ENCODE measurements at places on chromosomes 12 and 14.

GRCh38 chr14:49768301-49769121, 558 bp downstream of the KLHDC2 start:
- DNase-seq, result peak; percentile 47

DNA sequence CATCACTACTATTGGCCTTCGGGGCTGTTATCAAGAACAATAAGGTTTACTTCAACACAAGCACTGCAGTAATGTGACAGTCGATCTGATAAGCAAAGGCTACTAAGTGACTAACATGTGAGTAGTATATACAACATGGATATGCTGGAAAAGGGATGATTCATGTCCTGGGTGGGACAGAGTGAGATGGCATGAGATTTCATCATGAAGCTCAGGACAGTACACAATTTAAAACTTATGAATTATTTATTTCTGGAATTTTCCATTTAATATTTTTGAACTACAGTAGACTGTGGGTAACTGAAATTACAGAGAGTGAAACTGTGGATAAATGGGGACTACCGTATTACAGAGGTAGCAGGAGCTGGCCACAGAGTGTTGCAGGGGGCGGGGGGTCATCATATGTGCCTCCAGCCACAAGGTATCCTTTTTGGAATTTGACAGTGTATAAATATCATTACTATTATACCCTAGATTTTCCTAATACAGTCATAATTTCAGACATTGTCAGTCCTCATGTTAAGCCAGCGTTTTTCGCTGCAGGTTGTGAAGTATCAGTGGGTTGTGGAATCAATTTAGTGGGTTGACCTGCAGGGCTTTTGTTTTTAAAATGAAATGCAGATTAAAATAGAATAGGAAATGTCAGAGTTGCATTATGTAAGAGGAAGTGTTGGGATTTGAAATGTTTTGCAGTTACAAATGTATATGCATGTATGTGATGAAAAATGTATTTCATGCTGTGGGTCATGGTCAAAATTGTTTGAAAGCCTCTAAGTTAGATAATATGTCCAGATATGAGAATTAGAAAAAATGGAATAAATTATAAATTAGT, 148.0 kb upstream of the NUDT4 start:
- no peak for DNase-seq

- DNase-seq, result no peak
These were observed 39.9 kb upstream of the G2E3 start for GRCh38 chr14:30518867-30519560.

- DNase-seq, result no peak
These were observed 474.6 kb downstream of the DPF3 start for GRCh38 chr14:72419226-72419775.

DNA sequence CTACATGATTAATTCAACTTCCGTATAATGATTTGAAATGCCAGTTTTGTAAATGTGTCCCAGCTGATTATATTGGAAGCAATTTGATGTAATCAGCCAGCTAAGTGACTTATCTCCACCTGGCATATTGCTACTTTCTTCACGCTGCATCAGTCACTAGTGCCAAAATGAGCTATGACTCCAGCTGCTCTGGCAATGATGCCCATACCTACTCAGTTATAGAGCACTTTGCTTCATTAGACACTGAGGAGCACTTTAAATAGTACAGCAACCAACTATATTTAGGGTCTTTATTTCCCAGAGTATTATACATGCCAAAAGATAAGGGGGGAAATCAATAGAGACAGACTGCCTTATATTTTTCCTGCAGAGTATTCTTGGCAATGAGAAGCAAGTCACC, 67.9 kb upstream of the LIN7A start:
- DNase-seq, result no peak

GRCh38 chr14:64705381-64706118, 1.3 kb downstream of the PLEKHG3 start:
- DNase-seq, result no peak

DNA sequence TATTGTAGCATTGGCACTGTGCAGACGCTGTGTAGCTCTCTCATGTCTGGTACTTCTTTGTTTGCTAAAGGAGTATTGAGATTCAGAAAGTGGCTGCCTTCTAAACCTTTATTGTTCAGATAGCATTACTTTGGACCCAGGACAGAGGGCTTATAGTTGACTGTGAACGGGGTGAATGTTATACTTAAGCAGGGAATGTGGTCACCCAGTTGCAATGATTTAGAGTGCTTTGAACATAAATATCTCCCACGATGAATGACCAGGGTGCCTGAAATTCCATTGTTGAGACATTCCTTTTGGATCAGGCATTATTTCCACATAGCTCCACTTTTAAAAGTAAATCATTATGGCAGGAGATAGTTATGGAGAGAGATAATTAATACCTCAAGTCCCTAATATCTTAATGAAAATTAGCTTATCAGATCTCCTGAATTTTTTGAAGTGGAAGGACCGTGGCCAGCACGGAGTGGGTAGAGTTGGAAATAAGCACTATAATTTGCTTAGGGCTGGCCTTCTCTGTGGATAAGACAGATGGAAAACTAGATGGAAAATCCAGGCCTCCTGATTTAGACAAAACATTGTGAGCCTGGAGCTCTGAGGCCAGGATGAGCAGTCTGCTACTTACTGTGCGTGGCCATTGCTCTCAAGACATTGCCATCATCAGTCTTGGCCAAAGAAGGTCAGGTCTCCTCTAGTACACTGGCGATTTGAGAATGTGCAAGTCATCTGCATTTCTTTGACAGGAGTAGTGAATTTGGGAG, 114.5 kb downstream of the ETV6 start:
- no peak for DNase-seq

- DNase-seq, result no peak
These were observed 18.3 kb upstream of the TSPAN11 start for GRCh38 chr12:30908076-30908721.

DNA sequence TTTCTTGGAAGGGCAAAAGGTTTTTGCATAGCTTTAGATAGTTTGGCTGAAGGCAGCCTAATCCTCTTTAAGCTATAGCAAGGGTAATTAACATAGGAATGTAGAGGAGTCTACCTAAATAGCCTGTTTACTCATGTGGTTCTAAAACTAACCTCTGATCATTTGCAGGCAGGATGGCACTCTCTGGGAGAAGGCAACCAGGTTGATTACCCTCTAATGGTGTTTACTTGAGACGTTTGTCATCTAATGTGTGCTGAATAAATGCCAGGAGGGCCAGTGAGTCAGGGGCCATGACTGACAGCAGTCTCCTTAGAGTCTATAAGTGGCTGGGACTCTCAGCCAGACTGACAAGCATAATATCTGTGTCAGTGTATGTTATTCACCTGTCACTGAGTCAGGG, 286.4 kb downstream of the PCNX1 start:
- DNase-seq, result no peak

DNA sequence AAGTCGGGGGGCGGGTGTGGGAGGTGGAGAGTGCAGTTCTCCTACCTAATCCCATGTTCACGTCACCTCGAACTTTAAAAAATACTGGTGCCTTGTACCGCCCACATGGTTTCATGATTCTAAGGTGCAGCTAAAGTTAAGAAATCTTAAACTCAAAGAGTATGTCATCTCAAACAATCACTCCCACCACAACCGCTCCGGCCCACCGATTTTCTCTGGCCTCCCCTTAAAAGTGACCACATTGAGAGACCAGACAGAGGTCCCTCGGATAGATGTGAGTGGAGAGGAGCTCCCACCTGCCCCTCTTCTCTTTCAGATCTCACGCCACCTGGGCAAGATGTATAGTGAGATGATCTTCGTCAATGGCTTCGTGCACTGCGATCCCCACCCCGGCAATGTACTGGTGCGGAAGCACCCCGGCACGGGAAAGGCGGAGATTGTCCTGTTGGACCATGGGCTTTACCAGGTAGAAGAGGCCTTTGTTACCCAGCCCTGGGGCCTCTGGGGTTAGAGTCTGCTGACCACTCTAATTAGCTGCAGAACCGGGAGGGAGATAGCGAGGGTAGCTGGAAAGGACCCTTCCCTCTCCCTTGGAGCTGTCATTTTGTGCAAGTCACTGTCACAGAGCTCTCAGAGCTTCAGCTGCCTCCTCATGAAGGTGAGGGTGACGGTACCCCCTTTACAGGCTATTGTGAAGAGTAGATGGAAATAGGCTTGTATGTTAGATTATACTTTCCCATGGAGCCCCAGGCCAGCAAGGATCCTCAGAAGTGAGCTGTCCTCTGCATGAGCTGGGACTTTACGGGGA, 124.4 kb downstream of the ADCK1 start:
- DNase-seq, result no peak

- DNase-seq, result peak; percentile 40
These were observed at the start of gene VASH1 for GRCh38 chr14:76761136-76761959. VASH1 (plus strand) TSS chr14:76761468; CDS start chr14:76762822, 1,354 bp downstream.

- no peak for DNase-seq
These were observed 606.1 kb downstream of the SLC16A7 start for GRCh38 chr12:60201891-60202290.

GRCh38 chr14:101472518-101472849, 88.8 kb upstream of the DIO3 start:
- no peak for DNase-seq

DNA sequence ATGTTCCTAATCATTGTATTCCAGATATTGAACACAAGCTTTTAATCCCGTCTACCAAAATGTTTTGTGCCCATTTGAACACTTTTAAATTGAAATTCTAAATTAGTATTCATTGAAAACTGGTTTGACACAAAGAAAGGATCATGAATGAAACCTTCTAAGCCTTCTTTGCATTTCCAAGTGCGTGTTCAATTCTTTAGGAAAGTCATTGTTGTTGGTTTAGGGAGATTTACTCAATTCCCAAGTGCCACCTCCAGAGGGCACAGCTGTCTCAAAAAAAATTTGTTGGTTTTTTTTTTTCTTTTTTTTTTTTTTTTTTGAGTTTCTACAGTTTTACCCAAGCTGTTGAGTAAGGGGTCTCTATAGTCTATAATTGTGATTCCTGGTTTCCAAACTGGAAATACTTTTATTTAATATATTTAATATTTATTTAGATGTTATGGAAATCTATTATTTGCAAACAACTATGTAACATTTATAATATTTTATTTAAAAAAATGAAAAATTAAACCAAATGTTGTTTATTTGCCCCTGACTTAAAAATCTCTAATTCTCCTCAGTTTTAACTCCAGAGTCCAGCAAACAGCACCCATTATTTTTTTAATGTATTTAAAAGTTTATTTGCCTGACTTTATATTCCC, 79.9 kb downstream of the NEDD1 start:
- DNase-seq, result no peak

- DNase-seq, result no peak
These were observed 149.0 kb downstream of the PRKCH start for GRCh38 chr14:61470261-61470960.

DNA sequence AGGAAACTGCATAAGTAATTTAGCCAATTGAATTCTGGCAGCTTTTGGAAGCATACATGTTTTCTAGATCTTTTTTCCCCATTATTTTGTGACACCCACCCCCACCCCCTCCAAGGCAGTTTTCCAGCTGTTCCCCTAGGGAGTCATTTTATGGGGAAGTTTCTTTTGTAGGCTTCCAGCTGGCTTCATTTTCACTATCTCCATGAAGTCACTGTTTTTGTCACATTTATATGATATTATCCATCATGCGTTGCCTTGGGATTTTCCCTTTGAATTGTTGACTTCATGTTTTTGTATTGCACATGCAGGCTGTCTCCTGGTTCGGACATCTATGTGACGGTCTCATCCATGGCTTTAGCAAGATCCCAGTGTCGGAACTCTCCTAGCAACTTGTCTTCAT, 233.6 kb upstream of the RGS6 start:
- DNase-seq, result no peak

DNA sequence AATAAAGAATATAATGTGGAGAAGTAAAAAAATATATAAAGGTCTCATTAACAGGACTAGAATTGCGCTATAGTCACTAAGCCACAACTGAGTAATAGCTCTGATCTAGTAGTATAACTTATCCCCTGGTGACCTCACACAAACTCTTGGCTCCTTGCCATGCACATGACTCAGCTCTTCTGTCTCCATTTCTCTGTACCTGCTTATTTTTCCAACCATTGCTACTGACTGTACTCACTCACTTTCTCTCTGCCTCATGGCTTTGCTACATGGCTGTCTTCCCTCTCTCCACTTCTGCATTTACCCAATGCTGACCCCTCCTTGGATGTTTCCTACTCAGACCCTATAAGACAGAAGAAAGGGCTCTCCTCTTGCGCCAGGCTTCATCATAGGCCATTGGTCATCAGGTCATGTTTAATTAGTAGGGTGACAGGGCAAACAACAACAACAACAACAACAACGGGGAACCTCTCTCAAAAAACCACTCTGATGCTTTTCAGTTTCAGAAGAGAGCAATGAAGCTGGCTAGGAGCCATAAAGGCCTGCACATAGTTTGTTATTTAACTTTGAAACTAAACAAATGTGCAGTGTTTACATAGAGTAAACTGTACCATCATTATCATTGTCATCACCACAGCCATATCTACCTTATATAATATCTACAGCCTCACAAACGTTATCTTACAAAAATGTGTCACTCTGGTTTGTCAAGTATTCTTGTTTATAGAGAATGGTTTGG, 25.6 kb upstream of the KRAS start:
- peak; percentile 66 for DNase-seq

- no peak for DNase-seq
These were observed 55.3 kb upstream of the ATF1 start for GRCh38 chr12:50708631-50709030.

GRCh38 chr12:6285532-6286306, 24.8 kb upstream of the PLEKHG6 start:
- no peak for DNase-seq

DNA sequence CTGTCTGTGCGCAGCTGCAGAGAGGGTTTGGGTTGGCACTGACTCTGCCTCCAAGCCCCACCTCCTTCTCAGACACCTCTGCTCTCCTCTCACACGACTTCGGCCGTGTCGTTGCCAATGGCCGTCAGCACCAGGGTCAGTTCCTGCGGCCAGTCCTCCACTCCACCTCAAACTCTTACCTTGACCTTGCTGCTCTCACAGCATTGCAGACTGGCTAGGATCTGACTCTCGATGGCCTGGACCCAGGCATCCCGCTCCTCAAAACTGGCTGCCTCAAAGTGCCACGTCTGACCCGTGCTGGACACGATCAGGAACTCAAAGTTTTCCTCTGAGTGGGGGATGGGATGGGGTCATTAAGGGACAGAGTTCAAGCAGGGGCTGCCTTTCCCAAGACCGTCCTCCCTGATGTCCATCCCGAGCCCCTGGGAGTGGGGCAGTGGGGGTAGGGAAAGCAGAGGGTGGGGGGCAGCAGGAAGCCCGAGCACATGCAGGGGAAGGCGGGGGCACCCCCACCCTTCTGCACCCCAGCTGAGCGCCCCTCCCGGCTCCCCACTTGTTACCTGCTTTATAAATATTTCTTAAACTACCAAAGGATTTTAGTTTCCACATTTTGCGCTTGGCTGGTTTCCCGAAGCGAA, 10.7 kb downstream of the AGAP2 start:
- no peak for DNase-seq

DNA sequence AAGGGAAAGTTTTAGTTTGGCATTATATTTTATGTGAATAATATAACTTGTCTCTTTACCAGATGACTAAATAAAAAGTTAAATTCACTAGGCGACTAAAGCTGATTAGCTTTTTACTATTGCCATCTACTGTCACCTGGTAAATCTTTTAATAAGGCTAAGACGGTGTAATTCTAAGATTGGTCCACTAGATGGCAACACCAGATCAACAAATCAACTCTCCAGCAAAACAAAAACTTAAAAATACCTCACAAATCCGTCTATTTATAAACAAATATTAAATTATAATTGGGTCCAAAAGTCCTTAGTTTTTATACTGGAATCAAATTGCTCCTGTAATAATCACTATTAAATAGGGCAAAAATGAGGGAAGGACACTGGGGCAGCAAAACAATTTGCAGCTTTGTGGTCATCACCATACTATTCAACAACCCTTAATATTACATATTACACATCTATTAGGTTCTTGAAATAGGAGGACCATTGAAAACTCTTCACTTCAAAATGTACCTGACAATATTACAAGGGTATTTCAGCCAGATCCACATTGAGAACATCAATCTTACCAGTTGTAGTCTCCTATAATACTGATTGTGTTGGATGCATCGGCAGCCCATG, 47.9 kb downstream of the GALC start:
- DNase-seq, result no peak
